Glutamatergic neuron (in vitro differentiated cells): ENCODE measurements at places on chromosomes 7 and 10.
A peak's percentile ranks its signal among the peaks of the same experiment; 100 is the strongest.

DNA sequence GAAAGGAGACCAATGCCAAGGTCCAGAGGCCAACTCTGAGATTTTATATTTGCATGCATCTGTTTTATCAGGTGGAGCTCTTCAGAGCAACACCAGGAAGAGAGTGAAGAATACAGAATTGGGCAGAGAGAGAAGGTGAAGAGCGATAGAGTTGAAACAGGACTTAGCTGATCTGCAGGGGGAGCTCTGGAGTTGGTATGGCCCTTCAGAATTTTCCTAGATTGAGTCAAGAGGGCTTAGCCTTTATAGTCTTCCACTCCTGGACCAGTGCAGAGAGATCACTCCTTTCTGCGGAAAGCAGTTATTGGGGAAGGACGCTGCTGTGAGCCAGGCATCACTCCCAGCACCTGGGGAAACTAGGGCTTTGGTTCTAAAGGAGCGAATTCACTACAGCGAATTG is 105.0 kb upstream of the DGKB start:
- H3K4me1 ChIP-seq = no peaks in the 10 kb centered on the region
- no peaks in the 10 kb centered on the region for H3K27me3 ChIP-seq
- no peak overlapping the region for H3K27ac ChIP-seq
- DNase-seq = peak; percentile 22

DNA sequence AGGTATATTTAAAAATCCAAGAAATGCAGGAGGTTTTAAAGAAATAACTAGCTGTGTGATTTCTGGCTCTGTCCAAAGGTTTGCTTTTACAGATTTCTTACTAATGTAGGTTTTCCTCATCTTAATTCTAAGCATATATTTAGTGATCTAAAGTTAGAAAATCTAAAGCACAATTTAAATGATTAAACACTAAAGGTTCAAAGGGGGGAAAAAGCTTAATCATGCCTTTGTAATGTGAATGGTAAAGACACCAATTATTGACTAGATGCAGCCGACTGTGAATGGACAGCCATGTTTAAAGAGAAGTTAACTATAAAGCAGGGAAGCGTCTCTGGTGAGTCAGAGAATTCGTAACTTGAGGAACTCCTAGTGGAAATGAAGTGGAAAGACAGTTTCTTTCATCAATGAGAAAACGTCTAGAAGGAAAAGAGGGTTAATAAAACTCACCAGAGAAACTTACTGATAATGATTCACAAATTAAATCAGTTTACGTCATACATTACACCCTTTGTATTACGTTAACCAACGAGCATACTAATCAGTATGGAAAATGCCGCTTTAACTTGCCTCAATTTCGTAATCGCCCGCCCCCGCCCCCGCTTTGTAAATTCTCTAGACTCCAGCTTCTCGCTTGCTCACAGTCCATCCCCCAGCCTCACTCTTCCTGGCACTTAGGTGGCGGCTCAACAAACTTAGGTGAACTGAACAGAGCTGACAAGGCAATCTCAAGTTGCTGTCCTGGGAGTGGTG is 1.1 kb upstream of the HBP1 start:
- H3K36me3 ChIP-seq = no peaks in the 10 kb centered on the region
- H3K4me1 ChIP-seq = peaks cover 9% of the 10 kb centered on the region
- peak overlapping the region; percentile 95 for H3K27ac ChIP-seq
- peaks cover 12% of the 10 kb centered on the region for H3K27me3 ChIP-seq

DNA sequence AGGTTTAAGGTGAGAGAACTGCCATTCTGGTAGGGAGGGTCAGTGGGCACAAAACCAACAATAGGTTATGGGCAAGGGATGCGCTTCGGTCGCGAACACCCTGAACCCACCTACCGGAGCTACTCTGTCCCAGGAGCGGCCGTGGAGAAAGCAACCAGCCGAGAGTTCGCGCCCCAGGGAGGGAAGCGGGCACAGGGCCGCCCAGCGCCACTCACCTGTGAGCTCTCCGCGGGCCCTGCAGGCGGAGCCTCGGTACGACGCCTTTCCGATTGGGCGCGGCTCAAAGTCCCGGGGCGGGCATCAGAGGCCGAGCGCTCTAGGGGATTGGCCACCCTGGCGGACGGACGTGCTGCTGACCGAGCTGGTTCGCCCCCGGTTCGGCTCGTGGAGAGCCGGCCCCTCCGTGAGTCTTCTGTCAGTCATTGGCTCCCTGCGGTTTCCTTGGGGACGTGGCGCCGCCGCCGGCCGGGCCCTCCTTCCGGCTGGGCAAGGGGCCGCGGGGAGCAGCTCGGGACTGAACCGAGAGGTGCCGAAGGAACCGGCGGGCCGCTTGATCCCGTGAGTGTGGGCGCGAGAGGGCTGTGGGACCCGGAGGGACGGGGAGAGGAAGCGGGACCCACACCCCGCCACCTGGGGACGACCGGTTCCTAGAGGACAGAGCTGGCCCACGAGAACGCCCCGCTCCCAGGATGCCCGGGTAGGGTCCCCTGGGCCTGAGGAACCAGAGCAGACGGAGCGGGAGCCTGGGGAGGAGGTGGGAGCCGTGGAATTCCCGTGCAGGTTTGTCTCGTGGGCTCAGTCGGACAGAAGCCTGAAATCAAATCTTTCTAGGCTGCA is at the start of gene ENTPD7:
ENTPD7 (plus strand) TSS at position 479 of the 837 bp plus-strand sequence. CDS start 448 bp downstream, outside the sequence.
- DNase-seq = peak; percentile 95
- peak within 1 kb of the TSS; percentile 92 for H3K4me3 ChIP-seq
- H3K27me3 ChIP-seq = peaks cover 4% of the 10 kb centered on the region
- H3K4me1 ChIP-seq = peaks cover 4% of the 10 kb centered on the region

DNA sequence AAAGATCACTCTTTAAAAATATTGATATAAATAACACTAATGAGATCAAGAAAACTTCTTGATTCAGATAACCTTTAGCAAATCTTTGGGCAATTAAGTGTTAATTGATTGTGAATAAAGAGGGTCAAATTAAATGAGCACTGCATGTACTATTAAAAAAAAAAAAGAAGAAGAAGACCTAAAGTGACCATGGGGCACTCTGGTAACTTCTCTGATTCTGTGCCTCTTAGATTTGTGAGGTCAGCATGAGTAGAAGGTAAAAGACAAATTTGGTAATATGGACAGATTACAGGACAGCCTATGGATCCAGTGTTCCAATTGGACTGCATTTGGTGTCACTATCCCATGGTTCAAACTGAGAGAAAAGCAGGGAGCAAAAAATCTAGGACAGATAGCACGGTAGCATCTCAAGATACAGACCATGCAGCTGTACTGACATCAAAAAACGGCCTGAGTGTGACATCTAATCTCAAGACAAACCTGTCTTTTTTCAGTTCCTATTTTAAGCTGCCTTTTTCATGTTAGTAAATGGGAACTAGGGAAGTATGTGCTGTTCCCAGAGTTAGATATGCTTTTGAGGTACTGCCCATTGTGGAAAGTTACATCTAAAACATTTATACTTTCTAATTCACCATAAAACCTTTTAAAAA is 128.0 kb downstream of the KCND2 start:
- H3K27me3 ChIP-seq = no peaks in the 10 kb centered on the region
- no peak for DNase-seq
- no peak overlapping the region for H3K4me3 ChIP-seq
- H3K4me1 ChIP-seq = no peaks in the 10 kb centered on the region
- no peak overlapping the region for H3K27ac ChIP-seq

DNA sequence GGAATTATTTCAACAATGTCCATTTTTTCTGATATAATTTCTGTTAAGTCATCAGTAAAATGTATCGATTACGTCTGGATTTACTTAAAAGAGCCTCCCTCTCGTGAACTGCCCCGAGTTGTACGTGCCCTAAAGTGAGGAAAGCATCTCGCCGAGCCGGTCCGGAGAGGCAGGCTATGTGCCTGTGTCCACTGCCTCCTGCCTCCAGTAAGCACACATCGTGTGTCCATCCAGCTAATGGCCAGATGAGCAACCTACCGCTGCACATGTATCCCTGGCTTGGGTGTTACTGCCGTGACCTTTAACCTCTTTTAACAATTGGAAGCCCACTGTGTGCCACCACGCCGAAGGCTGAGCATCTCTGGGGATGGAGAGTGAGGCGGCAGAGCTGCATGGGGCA is 23.2 kb upstream of the DNAJB6 start:
- no peaks in the 10 kb centered on the region for H3K36me3 ChIP-seq
- peaks cover 2% of the 10 kb centered on the region for H3K27me3 ChIP-seq
- H3K4me3 ChIP-seq = no peak overlapping the region
- H3K4me1 ChIP-seq = no peaks in the 10 kb centered on the region
- DNase-seq = no peak

DNA sequence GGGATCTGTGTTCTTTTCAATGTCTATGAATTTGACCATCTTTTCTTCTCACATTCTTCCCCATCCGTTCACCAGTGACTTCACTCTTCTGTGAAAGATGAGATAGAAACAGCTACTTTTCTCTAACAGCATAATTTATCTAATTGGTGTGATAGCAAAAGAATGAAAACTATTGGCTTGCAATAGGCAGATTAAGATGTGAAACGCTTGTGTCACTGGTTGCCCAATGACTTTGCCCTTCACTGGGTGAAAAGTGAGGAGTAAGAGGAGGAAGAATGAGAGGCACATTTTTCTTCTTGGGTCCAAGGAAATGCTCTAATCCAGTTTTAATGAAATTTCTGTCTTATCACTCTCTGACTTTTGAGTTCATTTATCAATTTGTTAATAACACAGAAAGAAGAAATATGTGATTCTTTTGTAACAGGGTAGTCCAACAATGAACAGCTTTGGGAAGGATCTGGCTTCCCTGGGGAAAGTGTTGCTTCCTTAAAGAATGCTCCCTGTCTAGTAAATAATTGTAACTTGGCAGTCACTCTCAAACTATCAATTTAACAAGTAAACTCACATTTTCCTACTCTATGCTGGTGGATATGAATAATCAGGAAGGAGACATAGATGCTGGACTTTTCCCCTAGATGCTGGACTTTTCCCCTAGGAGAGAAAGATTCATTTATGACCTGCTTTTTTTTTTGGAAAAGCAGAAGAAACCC is 35.1 kb downstream of the BET1 start:
- no peak overlapping the region for H3K27ac ChIP-seq
- no peak overlapping the region for H3K4me3 ChIP-seq
- DNase-seq = no peak
- no peaks in the 10 kb centered on the region for H3K4me1 ChIP-seq
- H3K27me3 ChIP-seq = no peaks in the 10 kb centered on the region

GRCh38 chr7:22438994-22439393 is 61.0 kb downstream of the STEAP1B start:
- H3K4me3 ChIP-seq = no peak overlapping the region
- DNase-seq = no peak
- no peaks in the 10 kb centered on the region for H3K27me3 ChIP-seq
- no peak overlapping the region for H3K27ac ChIP-seq
- H3K4me1 ChIP-seq = peaks cover 4% of the 10 kb centered on the region

GRCh38 chr7:47714669-47715607 is 133.0 kb upstream of the TNS3 start:
- H3K27ac ChIP-seq = no peak overlapping the region
- H3K4me3 ChIP-seq = no peak overlapping the region
- H3K4me1 ChIP-seq = peaks cover 4% of the 10 kb centered on the region
- no peak for DNase-seq

DNA sequence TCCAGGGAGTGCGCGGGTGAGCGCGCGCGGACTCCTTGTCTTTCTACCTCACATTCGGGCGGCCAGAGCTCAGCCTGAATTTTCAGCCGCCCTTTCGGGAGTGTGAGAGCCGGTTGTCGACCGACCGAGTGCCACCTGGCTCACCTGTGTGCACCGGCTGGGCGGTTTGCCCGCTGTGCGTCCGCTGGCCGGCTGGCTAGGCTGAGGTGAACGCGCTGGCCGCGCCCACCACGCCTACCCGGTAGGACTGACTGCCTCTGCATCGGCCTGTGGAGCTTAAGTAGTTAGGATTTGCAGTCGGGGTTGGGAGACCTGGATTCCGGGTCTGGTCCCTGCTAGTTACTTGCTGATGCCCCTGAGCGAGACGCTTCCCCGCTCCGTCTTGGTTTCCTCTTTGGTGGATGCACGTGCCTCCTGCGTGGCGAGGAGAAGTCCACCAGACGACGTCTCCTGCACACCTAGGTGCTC is 553 bp downstream of the TSPAN15 start:
- H3K36me3 ChIP-seq = no peaks in the 10 kb centered on the region
- peaks cover 7% of the 10 kb centered on the region for H3K27me3 ChIP-seq
- H3K27ac ChIP-seq = peak overlapping the region; percentile 86
- DNase-seq = no peak
- peak overlapping the region; percentile 91 for H3K4me3 ChIP-seq
- peaks cover 20% of the 10 kb centered on the region for H3K4me1 ChIP-seq

GRCh38 chr10:75937823-75938222 is 506.4 kb downstream of the LRMDA start:
- H3K4me3 ChIP-seq = no peak overlapping the region
- H3K27me3 ChIP-seq = peaks cover 2% of the 10 kb centered on the region
- H3K27ac ChIP-seq = no peak overlapping the region
- peaks cover 13% of the 10 kb centered on the region for H3K4me1 ChIP-seq
- H3K36me3 ChIP-seq = no peaks in the 10 kb centered on the region
- no peak for DNase-seq

DNA sequence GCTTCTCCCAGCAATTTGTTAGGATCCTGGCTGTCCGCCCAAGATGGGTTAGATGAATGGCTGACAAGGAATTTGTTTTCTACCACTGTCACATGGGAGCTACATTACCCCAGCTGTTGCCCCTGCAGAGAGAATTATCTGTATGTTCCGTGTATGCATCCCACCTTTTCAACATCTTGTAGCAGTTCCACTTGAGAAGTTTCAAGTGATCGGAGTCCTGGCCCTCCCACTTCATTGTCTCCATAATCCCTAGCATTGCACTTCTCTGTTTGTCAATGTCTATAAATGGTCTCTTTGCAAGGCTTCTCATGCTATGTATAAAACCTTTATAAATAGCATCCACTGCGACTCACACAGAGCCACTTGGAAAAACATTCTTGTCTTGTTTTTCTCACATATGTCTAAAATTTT is 972.5 kb downstream of the CNTNAP2 start:
- H3K27ac ChIP-seq = no peak overlapping the region
- peaks cover 2% of the 10 kb centered on the region for H3K27me3 ChIP-seq
- H3K4me3 ChIP-seq = no peak overlapping the region
- no peak for DNase-seq
- no peaks in the 10 kb centered on the region for H3K36me3 ChIP-seq

GRCh38 chr10:62093863-62094291 is 174.8 kb downstream of the RTKN2 start:
- peaks cover 2% of the 10 kb centered on the region for H3K27me3 ChIP-seq
- no peak for DNase-seq
- no peak overlapping the region for H3K27ac ChIP-seq
- H3K36me3 ChIP-seq = peaks cover 3% of the 10 kb centered on the region

DNA sequence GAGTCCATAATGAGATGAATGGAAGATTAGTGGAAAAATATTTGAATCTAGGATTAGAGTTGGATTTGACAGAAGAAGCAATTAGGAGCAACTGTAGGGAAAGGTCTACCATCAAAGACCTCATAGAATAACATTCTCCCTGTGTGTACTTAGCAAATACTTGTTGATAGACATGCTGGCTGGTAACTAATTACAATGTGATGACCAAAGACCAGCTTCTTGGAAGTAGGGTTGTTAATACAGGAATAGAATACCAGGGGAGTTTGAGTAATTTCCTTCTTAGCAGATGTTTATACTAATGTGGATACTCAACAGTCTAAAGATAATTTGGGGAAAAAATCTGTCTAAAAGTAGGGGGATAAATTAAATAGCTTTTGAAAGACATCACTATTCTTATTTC is 357.5 kb upstream of the BMPER start:
- no peak overlapping the region for H3K27ac ChIP-seq
- no peak overlapping the region for H3K4me3 ChIP-seq
- H3K27me3 ChIP-seq = no peaks in the 10 kb centered on the region
- H3K36me3 ChIP-seq = no peaks in the 10 kb centered on the region
- no peak for DNase-seq
- peaks cover 9% of the 10 kb centered on the region for H3K4me1 ChIP-seq
